ENCODE measurements at places on chromosomes 11 and 22.

DNA sequence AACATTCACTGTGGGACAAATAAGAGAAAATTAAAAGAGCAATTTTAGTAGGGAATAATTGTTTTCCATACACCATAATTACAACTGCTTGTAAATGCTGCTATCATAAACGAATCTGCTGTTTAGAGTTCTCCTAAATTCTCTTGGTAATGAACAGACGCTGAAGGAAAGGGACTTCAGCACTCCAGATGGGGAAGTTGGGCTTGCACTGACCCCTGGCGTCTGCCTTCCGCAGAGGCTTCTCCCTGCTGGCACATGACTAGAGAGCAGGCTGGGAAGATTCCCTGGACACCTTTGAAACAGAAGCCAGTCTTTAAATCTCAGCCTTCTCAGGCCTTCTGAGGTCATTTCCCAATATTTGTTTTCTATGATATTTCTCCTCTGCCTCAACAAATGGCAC, 84.1 kb downstream of the NXPE2 start:
- peak; percentile 84 for DNase-seq

GRCh38 chr11:133118563-133119268, 413.6 kb downstream of the OPCML start:
- DNase-seq = no peak

DNA sequence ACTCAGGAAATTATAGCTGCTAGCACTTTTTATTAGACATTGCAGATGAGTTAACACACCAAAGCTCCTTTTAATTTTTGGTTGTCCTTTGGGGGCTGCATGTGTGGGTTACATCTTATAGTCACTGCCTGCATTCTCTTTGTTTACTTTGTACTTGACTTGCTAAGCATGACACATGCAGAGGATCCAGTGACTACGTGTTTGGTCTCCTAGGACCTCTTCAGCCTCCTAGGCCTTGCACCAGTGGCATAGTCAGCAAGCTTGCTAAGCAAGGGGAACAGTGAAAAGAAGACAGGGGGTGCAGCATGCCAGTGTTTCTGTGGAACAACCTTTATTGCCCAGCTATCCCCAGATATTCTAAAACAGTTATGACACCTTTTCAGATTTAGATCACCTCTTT, 108.2 kb downstream of the PAX6 start:
- no peak for DNase-seq

DNA sequence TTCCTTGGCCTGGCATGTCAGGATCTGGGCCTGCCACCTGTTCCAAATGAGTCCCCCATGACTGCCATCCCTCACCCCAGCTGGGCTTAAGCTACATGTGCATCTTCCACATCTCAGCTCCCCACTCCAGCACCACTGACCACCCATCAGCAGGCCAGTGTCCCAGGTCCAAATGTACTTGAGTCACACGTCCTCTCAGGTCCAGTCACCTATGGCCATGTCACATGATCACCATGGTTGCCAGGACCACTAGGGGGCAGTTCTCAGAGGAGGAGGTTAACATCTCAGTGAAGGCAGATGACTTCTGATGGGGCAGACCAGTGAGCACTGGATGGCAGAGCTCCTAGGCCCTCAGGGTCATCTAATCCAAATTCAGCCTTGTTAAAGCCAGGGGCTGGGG, 41.9 kb upstream of the WNT11 start:
- DNase-seq = peak; percentile 72

GRCh38 chr11:79151396-79151795, 289.4 kb downstream of the TENM4 start:
- DNase-seq = peak; percentile 12

- DNase-seq = no peak
Observed at GRCh38 chr22:49462795-49463194, 364.9 kb downstream of the BRD1 start.

DNA sequence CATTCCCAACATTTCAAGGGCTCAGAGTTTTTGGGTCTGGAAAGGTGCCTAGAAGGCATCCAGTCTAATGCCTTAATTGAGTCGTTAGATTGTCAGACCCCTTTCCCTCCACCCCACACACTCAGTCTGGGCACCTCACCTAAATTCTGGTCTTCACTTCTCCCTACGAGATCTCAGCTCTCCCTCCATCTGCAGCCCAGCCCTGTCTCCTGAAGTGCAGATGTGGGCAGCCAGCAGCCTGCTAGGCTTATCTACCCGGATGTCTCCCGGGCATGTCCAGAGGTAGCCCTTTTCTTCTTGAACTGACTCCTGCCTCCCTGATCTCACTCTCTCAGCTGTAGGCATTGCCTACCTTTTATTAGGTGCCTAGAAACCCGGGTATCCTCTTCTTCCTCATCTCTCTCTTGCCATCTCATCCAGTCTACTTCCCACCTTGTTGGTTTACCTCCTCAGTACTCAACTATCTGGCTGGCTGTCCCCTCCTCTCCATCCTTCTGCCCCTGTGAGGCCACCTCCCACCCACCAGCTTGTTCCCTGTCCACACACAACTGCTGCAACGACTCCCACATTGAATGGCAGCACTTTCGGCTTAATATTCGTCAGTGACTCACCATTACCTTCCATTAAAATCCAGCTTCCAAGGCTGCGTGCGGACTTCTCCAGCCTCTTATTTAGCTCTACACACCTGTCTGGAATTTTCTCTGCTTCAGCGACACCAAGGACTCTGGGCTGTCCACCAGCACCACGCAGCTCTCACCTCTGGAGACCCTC, 6.2 kb downstream of the SEPTIN3 start:
- DNase-seq = no peak

- DNase-seq = peak; percentile 41
Observed at GRCh38 chr22:19841641-19842392, 12.9 kb downstream of the GNB1L start.

- no peak for DNase-seq
Observed at GRCh38 chr11:103170865-103171264, 61.6 kb downstream of the DYNC2H1 start.

DNA sequence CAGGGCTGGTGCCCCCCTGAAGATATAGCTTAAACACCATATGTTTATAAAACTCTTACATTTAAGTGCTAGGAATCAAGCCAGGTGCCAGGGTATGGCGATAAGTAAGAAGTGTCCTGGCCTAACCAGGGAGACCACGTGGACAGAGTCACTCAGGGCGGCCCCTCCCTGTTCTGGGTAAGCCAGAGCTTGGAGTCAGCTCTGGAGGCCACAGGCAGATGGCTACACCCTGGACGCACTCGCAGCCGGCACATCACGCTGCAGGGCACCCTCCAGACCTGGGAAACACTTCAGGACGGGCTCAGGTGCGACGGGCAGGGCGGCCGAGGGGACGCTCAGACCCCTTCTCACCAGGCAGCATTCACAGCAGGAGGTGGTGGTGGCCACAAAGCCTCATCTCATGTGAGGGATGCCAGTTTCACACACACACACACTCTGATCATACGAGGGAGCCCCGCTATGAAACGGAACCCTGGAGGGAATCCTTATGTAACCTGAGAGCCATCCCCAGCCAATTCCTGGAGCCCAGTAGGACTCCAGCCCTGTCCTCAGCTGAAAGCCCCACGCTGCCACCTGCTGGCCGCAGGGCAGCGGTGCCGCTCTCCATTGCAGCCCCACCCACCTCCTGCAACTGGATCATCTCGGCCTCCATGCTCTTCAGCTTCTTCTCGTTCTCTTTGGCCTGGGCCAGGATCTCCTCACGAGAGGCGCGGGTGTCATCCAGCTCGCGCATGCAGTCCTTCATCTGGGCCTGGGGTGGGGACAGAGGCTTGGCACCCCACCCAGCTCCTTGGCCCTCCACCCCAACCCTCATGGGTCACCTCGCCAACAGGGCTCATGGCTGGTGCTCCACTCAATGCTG, 33.4 kb downstream of the APOL1 start:
- peak; percentile 91 for DNase-seq

GRCh38 chr11:85779956-85780640, 30.8 kb downstream of the SYTL2 start:
- no peak for DNase-seq

GRCh38 chr11:3165152-3165705, at the start of gene OSBPL5:
Gene OSBPL5 (minus strand): TSS chr11:3165310. CDS start chr11:3129148, 36,162 bp downstream.
- DNase-seq = peak; percentile 83

GRCh38 chr22:30941363-30941740, 27.2 kb downstream of the MORC2 start:
- no peak for DNase-seq

DNA sequence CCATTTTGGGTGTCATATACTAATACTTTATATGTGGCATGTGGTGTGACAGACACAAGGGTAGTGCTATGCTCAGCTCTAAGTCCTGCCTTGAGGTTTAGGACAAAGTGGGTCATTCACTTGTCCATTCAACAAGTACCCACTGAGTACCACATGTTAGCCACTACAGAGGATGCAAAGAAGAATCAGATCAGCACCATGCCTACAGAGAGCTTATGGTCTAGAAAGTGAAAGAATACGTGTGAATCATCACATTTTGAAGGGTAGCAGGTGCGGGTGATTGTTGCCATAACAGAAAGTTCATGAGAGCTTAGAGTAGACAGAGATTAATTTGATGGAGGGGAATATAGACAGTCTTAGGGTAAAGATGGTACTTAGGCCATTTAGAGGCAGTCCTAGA, 18.3 kb downstream of the CLMP start:
- no peak for DNase-seq

GRCh38 chr22:47165338-47166032, 403.0 kb downstream of the TBC1D22A start:
- DNase-seq = peak; percentile 33

GRCh38 chr22:20254975-20255946, 12.9 kb downstream of the RTN4R start:
- DNase-seq = no peak

DNA sequence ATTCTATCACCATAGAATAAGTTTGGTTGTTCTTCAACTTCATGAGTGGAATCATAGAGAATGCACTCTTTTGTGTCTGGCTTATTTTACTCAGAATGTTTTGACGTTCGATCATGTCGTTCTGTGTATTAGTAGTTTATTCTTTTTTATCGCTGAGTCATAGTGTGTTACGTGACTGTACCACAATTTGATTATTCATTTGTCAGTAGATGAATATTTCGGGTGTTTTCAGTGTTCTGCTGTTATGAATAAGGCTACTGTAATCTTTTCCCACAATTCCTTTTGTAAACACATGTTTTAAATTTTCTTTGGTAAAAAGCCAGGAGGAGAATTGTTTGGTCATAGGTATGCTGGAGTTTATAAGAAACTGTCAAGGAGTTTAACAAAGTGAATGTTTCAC, 279.9 kb upstream of the B3GAT1 start:
- DNase-seq = no peak

- peak; percentile 68 for DNase-seq
Observed at GRCh38 chr11:129061492-129062230, 119.0 kb upstream of the TP53AIP1 start.

- DNase-seq = no peak
Observed at GRCh38 chr22:38325587-38325986, 8.4 kb upstream of the CSNK1E start.

DNA sequence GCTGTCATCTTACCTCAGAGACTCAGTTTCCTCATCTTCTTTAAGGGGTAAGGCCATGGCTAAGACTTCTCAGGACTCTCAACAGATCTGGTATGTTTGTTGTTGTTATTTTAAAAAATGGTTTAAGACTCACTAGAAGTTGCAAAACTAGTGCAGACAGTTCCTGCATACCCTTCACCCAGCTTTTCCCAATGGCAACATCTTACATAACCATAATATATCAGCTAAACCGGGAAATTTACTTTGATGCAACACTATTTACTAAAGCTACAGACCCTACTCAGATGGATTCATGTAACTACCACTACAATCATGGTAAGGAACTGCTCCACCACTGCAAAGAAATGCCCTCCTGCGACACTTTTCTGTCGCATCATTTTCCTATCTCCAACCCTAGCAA, 20.4 kb downstream of the LGR4 start:
- no peak for DNase-seq

DNA sequence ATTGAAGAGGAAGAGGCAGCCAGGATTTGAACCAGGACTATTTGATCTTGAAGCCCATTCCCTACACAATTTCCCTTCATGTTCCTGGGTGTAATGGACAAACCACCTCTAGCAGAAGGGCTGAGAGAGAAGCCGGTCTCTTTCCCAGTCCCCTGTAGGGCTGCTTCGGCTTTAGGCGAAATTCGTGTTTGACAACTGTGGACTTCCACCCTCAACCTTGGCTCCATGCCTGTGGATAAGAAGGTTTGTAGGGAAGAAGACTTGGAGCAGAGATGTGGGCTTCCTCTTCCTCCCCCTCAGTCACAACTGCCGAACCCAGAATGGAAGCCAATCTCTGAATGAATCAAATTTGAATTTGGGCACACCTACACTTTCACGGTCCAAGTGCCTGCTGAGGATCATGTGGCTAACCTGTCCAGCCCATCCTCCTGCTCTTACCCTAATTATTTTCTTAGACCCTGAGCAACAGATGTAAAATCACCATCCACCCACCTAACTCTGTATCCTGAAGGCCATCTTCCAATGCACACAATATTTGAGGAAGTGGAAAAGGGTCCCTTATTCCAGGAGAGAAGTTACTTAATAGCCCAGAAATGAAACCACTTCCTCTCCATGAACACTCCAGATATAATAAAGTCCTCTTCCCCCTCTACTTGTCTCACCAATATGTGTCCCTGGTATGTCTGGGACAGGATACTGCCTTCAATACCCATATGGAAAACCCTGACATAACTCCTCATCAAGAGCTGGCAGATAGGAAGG, 10.1 kb upstream of the SCN2B start:
- DNase-seq = no peak

DNA sequence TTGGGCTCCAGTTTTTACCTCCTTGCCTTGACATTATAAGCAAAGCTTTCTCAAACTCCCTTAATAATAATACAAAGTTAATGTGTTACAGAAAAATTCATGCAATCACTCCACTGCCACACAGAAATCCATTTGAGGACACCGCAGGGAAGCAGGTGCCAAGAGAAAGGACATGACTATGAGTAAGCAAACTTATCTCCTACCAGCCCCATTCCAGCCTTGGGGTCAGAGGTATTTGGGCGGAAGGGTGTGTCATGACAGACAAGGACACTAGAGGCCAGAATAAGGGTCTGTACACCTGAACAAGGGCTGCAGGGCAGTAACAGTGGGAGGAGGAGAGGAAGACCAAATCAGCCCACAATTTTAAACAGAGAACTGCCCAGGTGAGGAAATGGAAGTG, 5.9 kb downstream of the GNG3 start:
- DNase-seq = peak; percentile 58

DNA sequence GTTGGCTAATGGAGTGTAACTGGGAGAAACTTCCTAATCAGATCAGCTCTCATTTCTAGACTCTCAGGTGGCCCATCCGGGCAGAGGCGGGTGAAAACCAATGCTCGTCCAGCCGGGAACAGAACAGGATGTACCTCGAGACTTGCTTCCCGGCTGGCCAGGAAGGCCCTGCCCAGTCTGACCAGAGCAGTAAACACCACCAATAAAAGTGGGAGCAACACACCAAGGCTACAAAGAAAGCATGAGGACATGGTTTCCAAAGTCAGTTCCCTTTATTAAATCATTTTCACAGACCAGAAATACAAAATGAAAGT, 940 bp upstream of the TNKS1BP1 start:
- DNase-seq = no peak

Measured in islet precursor cell (in vitro differentiated cells).